Kidney capillary endothelial cell (primary cell): ENCODE measurements at places on chromosomes 12 and 14.

DNA sequence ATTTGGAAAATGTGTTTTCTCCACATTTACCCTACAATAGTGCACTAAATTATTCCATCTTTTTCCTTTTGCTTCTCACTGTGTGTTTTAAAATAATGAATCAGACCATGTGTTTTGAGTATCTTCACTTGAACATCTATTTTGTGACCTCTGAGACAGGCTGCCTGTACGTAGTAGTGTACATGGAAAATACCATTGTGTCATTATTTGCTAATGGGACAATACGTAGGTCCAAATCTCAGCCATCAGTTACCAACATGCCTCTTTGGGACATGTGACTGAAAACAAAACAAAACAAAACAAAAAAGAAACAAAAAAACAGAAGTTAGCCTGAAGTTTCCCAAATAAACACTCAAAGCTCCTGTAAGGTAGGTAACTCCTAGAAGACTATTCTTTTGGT is 7.1 kb upstream of the MYF6 start:
- no peak for DNase-seq

DNA sequence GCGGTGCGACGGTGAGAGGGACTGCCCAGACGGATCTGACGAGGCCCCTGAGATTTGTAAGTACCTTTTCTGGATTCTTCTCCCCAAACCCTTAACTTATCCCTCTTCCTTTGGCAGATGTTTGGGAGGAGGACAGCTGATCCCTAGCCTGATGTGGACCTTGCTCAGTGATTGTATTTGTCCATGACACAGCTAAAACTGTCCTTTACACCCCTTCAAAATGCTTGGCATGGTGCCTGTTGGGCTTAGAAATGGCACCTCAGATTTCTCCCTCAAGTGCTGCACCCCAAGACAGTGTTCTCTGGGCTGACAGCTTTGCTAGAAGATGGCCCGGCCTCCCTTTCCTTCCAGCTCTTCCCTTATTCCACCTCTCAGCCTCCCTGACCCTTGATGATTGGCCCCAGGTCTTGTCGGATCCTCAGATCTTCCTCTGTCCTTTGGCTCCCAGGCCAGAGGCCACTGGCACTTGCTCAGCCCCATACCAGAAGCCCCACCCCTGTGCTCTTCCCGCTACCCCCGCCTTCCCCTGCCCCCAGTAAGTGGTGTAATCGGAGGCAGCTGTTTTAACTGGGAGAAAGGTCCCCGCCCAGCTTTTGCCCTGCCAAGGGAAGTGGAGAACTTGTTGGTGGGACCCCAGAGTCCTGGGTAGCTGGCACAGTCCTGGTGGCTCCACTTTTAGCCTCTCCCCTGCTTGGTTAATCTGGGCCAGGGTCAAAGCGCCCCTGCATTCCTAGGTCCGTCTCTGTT is 8.7 kb downstream of the LRP1-AS start:
- no peak for DNase-seq

- no peak for DNase-seq
These were observed 210.3 kb downstream of the NUAK1 start for GRCh38 chr12:105928436-105928835.

DNA sequence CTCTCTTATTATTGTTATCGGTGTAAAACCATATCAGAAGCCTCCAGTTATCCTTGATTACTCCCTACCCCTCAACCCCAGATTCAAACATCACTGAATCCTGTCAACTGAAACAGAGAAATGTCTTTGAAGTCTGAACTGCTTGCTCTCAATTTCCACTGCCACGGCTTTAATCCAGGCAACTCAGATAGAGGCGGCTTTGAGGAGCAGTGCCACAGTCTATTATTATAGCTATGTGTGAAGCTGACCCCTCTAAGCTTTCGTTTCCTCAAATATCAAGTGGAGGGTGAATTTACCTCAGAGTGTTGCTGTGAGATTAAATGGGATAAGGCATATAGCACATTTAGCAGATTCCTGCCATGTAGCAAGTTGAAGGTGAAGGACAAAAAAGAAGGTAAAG is 49.0 kb upstream of the PDE3A start:
- no peak for DNase-seq

GRCh38 chr12:75432924-75433323 is 42.0 kb downstream of the GLIPR1L2 start:
- DNase-seq = no peak

DNA sequence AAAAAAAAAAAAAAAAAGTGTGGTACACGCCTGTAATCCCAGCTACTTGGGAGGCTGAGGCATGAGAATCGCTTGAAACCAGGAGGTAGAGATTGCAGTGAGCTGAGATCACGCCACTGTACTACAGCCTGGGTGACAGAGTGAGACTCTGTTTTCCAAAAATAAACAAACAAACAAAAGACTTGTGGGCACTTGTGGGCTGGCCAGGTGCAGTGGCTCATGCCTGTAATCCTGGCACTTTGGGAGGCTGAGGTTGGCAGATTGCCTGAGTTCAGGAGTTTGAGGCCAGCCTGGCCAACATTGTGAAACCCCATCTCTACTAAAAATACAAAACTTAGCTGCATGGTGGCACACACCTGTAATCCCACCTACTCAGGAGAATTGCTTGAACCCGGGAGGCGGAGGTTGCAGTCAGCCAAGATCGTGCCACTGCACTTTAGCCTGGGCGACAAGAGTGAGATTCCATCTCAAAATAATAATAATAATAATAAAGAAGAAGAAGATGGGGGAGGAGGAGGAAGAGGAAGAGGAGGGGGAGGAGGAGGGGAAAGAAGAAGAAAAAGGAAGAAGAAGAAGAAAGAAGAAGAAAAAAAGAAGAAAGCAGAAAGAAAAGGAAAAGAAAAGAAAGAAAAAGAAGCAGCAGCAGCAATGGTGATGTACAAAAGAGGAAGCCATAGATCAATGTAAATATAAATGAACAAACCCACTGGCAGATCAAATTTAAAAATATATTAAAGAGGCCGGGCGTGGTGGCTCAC is 27.9 kb upstream of the CCNT1 start:
- no peak for DNase-seq

DNA sequence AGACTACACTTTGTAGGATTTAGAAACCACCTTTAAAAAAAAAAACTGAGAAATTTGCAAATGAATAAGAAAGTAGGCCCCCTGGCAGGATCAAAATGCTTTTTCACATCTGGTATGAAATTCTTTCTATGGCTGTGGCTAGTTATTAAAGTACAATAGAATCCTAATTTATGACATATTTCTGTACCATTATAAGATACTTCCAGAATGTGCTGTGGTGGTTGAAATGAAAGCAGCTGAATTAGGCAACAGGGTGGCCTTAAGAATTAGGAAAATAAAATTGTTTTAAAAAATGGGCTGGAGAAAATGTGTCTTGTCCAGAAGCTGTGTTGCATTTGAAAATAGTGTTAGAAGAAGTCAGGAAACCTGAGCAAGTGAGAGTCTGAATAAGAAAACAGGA is 85.9 kb upstream of the PDE3A start:
- no peak for DNase-seq

DNA sequence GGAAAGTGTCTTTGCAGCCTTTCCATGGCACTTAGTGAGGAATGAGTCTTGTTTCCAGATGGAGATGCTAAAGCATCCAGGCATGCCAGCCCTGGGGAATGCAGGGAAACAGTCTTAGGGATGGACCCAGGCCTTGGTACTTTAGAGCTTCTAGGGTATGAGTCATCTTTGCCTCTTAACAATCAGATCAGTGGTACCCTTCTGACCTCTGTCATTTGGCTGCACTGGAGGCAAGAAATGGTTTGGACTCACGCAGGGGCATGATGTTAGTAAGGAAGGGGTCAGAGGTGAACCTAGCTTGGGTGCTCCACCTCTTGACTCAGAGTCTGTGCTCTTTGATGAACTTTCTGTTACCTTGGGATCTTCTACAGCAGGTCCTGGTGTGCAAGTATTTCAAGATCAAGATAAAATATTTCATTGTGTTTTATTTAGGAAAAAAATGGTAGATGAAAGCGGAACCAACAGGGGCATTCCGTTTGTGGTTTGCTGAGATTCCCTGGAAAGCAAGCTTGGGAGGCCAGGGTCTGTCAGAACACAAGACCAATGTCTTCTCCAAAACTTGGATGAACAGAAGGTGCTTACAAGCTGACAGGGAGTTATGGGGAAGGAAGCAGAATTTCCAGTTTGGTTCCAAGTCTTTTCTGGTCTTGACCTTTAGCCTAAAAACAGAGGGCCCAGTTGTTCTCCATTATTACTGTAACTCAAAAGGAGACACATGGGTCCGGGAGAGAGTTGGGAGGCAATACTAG is 216.2 kb downstream of the ZFP36L1 start:
- DNase-seq = peak; percentile 97

GRCh38 chr12:121110211-121110940 is 22.3 kb upstream of the P2RX7 start:
- DNase-seq = peak; percentile 56

- DNase-seq = peak; percentile 99
These were observed 11.7 kb upstream of the IRF2BPL start for GRCh38 chr14:77040059-77040740.

GRCh38 chr12:60112063-60112462 is 516.2 kb downstream of the SLC16A7 start:
- no peak for DNase-seq

DNA sequence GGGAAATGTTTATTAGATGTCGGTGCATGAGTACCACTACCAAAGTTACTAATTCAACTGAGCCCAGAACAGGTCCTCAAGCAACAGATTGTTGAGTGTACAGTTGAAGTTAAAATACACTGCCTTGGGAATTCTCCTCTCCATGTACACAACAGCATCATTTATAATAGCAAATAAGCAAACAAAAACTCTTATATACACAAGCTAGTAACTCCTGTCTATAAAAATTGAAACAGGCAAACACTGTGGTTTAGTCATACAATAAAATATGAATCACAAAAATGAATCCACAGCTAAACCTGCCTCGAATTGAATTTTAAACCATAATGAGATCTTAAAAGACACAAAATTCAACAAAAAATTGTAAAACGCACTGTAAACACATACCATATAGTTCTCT is 681.1 kb downstream of the C12orf50 start:
- no peak for DNase-seq

GRCh38 chr12:68595241-68595640 is 15.5 kb upstream of the RAP1B start:
- no peak for DNase-seq

DNA sequence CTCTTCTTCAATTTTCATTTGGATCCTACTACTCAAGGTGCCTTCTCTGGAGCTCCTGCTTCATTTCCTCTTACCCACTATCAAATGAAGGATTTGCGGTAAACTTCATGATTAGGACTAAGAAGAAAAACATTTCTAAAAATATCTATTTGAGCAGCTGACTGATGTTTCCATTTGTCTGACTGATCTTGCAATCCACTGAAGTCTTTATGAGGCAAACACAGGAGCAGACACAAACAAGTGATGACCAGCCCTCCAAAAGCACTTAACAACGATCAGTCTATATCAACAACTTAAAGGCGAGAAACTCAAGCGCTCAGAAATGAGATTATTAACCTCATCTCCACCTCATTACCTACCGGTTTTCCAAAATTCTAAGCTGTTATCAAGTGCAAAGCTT is 26.2 kb downstream of the OSBPL8 start:
- no peak for DNase-seq
